ENCODE measurements at places on chromosomes 7 and 10. TPM values are rescaled to one million over a fixed set of nuclear protein-coding genes. Genes with fewer than 3 reads are reported as not detected.

- no peak for DNase-seq
These were observed 640.3 kb downstream of the NRG3 start for GRCh38 chr10:82515256-82515655.

ELOVL3 gene
- not detected for total RNA-seq

GRCh38 chr10:113019692-113020474 is 69.8 kb downstream of the TCF7L2 start:
- DNase-seq = no peak

DNA sequence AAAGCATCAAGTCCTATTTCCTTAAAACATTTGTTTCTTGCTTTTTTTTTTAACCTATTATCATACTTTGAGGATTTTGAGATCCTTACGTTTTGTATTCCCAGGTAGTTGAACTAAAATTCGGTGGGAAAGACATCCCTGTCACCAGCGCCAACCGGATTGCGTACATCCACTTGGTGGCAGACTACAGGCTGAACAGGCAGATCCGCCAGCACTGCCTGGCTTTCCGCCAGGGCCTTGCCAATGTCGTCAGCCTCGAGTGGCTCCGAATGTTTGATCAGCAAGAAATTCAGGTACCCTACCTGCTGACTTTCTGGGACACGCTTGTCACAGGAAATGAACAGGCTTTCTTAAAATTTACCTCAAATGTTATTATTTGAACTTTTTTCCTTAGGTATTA is 83.0 kb upstream of the DNAJB6 start:
- no peak for DNase-seq

LOXL4 gene
- total RNA-seq = 8.8 TPM

GRCh38 chr10:125144693-125145623 is 15.4 kb downstream of the CTBP2 start:
- no peak for DNase-seq
